Fibroblast of pulmonary artery (primary cell): ENCODE measurements at places on chromosomes 11 and 22.

DNA sequence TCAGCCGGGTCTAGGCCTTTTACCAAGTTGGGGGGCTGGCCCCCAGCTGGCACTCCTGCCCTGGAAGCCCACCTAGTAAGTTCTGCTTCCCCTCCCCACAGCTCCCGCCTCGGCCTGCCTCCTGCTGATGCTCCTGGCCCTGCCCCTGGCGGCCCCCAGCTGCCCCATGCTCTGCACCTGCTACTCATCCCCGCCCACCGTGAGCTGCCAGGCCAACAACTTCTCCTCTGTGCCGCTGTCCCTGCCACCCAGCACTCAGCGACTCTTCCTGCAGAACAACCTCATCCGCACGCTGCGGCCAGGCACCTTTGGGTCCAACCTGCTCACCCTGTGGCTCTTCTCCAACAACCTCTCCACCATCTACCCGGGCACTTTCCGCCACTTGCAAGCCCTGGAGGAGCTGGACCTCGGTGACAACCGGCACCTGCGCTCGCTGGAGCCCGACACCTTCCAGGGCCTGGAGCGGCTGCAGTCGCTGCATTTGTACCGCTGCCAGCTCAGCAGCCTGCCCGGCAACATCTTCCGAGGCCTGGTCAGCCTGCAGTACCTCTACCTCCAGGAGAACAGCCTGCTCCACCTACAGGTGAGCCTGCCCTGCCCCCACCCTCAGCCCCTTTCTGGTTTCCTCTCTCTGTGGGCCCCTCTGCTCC lies 7.3 kb downstream of the RTN4RL2 start:
- no peak for DNase-seq

GRCh38 chr11:57345555-57346211 lies 7.5 kb downstream of the P2RX3 start:
- peak; percentile 76 for DNase-seq

- no peak for DNase-seq
Measured at GRCh38 chr11:105520706-105521345, 89.0 kb upstream of the GRIA4 start.

DNA sequence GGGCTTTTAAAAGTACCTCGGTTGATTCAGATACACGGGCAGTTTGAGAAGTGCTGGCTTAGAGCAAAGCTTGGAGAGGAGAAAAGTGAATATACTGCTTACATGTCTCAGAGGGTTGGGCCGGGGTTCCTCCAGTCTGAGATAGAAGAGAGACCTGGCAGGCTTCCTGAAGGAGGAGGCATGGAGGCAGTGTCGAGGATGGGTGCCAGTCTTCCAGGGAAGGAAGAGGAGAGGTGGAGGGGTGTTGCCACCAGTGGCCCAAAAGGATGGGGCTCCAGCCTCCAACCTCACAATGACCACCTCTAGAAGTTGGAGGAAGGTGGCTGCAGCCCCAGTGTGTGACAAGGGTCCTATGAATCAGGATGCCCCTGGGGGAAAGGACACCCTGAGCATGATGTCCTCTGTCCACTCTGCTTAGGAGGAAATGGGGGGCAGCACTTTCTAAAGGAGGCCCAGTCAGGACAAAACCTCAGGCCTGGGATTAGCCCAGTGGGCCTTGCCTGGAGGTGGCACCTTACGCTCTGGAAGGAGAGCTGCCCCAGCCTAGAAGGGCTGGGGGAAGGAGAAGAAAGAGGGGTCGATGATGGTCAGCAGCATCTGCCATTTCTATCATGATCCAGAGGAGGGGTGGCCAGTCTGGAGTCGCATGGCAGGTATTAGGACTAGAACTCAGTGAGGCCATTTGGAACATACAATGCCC lies 65.2 kb downstream of the CD82 start:
- no peak for DNase-seq

- DNase-seq = peak; percentile 56
Measured at GRCh38 chr11:103863497-103863896, 172.9 kb upstream of the DDI1 start.

DNA sequence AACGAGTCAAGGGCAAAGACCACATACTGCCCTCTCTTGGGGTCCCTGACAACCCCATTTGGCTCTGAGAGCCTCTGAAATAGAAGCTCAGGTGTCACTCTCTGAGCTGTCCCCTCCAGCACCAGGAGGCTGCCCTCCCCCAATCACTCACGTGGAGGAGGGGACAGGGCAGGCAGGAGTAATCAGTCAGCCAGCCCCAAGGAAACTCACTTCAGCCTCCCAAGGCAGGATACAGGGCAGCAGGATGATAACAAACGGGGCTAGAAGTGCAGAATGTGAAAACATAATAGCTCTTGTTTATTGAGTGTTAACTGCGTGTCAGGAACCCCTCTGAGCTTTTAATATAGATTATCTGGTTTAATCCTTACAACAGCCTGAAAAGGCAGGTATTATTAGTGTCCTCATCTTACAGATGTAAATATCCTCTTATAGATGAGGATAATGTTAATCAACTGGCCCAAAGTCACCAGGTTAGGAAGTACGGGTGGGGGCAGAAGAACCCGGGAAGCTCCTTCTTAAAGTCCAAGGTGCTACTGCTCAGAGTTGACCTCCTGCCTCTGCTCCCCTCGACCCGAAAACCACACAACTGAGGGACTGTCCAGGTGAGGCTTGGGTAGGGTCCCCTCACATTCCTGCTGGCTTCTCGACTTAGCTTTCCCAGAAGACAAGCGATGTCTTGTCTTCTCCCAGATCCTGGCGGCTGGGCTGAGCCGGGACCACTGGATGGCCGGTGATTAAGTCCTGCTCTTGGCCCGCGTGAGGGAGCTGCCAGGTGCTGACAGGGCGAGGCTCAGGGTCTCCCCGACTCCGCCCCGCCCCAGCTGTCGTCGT lies 2.7 kb downstream of the CHRM4 start:
- DNase-seq = no peak

- no peak for DNase-seq
Measured at GRCh38 chr11:112885744-112886433, 75.3 kb upstream of the NCAM1 start.

DNA sequence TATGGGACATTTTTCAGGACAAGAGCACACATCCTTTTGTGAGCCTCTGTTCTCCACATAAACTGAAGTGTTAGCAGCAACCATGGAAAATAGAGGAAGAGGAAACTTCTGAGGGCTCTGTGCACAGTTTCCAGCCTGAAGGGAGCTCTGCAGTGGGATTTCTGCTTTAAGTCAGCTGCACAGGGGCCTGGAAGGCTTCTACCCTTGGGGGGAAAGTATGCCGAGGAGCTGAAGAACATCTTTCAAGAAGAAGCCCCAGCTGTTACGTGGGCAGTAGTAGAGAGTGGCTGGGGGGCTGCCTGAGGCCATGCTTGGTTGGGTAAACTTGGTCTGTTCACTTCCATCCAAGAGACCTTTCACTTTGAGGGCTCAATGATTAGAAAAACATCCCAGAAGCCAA lies 82.7 kb upstream of the EED start:
- DNase-seq = no peak
